ENCODE measurements at places on chromosomes 1 and 21. TPM values are rescaled to one million over a fixed set of nuclear protein-coding genes. Genes with fewer than 3 reads are reported as not detected.
A peak's percentile ranks its signal among the peaks of the same experiment; 100 is the strongest.

The SPATA45 gene
- not detected for total RNA-seq

The GIPC2 gene
- total RNA-seq = 2.9 TPM

The CNTN2 gene
- not detected for total RNA-seq

The KRTAP21-2 gene
- not detected for total RNA-seq

DNA sequence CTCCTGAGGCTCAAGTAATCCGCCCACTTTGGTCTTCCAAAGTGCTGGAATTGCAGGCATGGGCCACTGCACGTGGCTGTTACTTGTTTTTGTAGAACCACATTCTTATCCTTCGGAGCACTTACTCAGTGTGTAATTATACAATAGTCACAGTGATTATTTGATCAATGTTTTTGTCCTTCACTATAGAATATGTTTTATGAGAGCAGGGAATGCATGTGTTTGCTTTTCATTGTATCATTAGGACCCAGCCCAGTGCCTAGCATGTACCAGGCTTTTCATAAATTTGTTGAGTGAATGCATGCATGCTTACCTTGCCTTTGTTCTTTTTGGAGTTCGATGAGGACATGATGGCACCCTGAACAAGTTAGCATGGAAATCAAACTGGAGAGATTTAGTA lies 5.8 kb downstream of the SZT2 start:
- H3K36me3 ChIP-seq = peaks cover 17% of the 10 kb centered on the region
- DNase-seq = no peak
- H3K4me3 ChIP-seq = no peak overlapping the region
- peaks cover 8% of the 10 kb centered on the region for H3K4me1 ChIP-seq
- no peak overlapping the region for H3K27ac ChIP-seq

GRCh38 chr1:118247593-118247992 lies 62.6 kb upstream of the SPAG17 start:
- H3K27ac ChIP-seq = no peak overlapping the region
- DNase-seq = no peak
- no peak overlapping the region for H3K4me3 ChIP-seq
- H3K36me3 ChIP-seq = no peaks in the 10 kb centered on the region
- H3K4me1 ChIP-seq = no peaks in the 10 kb centered on the region

- H3K27ac ChIP-seq = no peak overlapping the region
- H3K36me3 ChIP-seq = no peaks in the 10 kb centered on the region
- DNase-seq = no peak
- no peaks in the 10 kb centered on the region for H3K4me1 ChIP-seq
- no peaks in the 10 kb centered on the region for H3K27me3 ChIP-seq
Measured at GRCh38 chr1:200899015-200899386, 4.3 kb downstream of the INAVA start.

GRCh38 chr1:197637406-197637805 lies 137.9 kb downstream of the DENND1B start:
- no peaks in the 10 kb centered on the region for H3K4me1 ChIP-seq
- no peak for DNase-seq
- no peak overlapping the region for H3K27ac ChIP-seq
- no peaks in the 10 kb centered on the region for H3K27me3 ChIP-seq

GRCh38 chr1:40315795-40316594 lies 1.1 kb downstream of the COL9A2 start:
- H3K4me1 ChIP-seq = peaks cover 37% of the 10 kb centered on the region
- no peak overlapping the region for H3K27ac ChIP-seq
- DNase-seq = no peak

- no peaks in the 10 kb centered on the region for H3K27me3 ChIP-seq
- H3K4me3 ChIP-seq = no peak overlapping the region
- H3K36me3 ChIP-seq = no peaks in the 10 kb centered on the region
Measured at GRCh38 chr1:81607086-81607485, 193.6 kb upstream of the ADGRL2 start.

DNA sequence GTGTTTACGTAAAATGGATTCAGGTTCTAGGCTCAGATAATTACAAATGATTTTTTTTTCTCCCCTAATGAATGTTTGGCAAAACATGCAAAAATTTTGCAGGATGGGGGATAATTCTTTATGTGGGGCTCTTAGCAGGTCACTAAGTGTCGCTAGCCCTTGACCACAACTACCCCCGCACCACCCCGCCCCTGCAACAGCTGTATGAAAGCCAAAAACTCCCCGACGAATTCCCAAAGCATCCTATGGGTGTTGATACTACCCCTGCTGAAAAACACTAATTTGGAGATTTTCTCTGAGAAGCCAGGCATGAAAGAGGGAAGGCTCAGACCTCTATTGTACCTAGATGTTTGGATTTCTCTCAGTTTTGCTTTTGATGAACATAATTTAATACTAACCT lies 243.0 kb downstream of the TRABD2B start:
- no peak overlapping the region for H3K27ac ChIP-seq
- H3K4me3 ChIP-seq = no peak overlapping the region
- peaks cover 5% of the 10 kb centered on the region for H3K27me3 ChIP-seq

GRCh38 chr1:205355075-205355453 lies 1.7 kb downstream of the KLHDC8A start:
- H3K27me3 ChIP-seq = peaks cover 9% of the 10 kb centered on the region
- peaks cover 6% of the 10 kb centered on the region for H3K4me1 ChIP-seq
- peak overlapping the region; percentile 7 for H3K27ac ChIP-seq
- peak; percentile 87 for DNase-seq
- H3K4me3 ChIP-seq = no peak overlapping the region

DNA sequence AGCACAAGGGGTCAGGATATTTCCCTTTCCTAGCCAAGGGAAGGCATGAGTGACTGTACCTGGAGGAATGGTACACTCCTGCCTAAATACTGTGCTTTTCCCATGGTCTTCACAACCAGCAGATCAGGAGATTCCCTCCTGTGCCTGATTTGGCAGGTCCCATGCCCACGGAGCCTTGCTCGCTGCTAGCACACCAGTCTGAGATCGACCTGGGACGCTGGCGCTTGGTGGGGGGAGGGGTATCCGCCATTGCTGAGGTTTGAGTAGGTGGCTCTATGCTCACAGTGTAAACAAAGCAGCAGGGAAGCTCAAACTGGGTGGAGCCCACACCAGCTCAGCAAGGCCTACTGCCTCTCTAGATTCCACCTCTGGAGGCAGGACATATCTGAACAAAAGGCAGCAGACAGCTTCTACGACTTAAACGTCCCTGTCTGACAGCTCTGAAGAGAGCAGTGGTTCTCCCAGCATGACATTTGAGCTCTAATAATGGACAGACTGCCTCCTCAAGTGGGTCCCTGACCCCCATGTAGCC lies 486.0 kb upstream of the CHRM3 start:
- no peaks in the 10 kb centered on the region for H3K36me3 ChIP-seq
- no peak overlapping the region for H3K4me3 ChIP-seq
- no peaks in the 10 kb centered on the region for H3K4me1 ChIP-seq

GRCh38 chr1:4307911-4308545 lies 346.4 kb upstream of the AJAP1 start:
- peaks cover 4% of the 10 kb centered on the region for H3K27me3 ChIP-seq
- no peaks in the 10 kb centered on the region for H3K36me3 ChIP-seq

DNA sequence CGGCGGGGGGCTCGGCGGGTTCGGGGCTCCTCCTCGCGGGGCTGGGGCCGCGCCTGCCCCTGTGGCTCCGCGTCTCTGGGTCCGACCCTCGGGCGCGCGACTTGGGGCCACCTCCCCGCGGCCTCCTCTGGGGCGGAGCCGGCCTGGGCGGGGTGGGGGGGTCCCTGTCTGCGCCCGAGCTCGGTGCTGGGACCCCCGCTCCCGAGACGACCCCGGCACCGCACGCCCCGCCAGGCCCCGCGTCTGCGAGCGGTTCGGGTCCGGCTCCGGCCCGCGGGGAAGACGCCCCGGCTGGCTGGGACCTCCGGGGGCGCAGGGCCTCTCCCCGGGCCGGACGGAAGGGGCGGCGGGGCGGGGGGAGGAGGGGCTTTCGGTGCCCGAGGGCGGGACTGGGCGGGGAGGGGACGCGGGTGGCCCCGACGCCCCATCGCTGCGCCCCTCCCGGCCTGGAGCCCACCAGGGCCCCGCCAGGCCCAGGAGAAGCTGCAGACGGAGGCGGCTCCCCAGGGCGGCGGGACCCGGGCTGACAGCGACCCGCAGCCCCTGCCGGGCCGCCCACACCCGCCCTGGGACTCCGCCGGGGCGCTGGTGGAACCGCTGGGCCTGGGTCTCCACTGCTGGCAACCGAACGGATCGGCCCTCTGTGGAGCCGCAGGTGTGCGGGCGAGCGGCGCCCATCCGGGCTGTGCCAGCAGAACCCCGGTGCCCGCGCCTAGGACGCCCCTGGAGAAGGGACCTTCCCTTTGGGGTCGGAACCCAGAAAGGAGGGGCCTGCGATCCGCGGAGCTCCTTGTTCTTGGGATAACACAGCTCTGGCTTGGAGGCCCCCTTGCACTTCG lies 610 bp downstream of the COL6A2 start:
- peak overlapping the region; percentile 77 for H3K27ac ChIP-seq
- H3K36me3 ChIP-seq = no peaks in the 10 kb centered on the region
- H3K4me1 ChIP-seq = no peaks in the 10 kb centered on the region
- peak; percentile 43 for DNase-seq
- H3K27me3 ChIP-seq = peaks cover 35% of the 10 kb centered on the region
- peak overlapping the region; percentile 59 for H3K4me3 ChIP-seq
